ENCODE measurements at places on chromosomes 11 and 22.

DNA sequence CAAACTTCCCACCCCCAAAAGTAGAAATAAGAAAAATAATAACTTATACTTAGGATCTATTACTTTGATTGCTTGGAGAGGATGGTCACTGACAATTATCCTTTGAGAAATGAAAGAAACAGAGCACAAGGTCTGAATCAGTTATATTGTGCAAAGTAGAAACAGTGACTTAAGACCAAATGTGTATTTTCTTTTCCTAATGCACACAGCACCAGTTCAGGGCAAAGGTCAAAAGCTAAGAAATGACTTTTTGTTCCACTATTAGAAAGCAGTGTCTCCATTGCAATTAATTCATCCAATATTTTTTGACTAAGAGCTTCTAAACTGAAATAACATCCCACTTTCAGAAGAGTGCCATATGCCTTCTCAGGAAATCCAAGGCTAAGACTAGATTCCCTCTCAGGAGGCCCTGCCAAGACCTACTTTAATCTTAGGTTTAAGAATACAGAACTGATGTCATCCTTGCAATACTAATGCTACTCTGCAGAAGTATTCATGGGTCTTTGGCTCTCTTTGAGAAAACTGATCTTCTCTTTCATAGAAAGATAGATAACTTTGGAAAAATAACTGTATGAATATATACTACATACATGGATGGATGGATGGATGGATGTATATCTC lies 147.0 kb downstream of the APOL5 start:
- no peak for DNase-seq

DNA sequence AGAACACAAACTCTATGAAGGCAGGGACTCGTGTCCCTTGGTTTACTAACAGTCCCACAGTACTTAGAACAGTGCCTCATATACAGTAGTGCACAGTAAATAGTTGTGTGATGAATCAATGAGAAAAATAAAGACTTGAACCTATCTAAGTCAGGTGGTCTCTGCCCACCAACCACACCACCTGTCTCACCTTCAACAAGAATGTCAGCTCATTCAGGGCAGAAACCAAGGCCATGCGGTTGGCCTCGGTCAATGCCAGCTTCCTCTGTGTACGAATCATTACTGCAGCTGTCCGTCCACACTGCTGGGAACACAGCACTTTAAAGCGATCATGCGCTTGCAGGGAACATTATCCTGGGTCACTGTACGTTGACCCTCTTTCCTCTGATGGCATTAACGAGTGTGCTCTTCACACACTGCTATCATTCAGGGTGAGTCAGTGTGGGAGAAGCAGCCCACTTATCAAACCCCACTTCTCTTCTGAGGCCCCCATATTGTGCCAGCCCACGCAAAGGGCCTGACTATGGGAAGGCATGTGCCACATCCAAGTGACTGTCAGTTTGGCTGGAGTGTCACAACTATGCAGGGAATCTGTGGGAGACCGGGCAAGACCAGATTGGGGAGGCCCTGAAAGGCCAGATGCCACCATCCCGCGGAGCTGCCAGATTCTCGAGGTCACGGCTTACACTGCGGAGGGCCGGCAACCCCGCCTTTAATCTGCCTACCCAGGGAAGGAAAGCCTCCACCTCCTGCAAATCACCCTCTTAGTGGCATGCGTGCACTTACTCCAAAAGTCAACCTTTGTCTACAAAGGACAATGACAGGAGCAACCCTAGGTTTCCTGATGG lies 36.1 kb downstream of the LARGE1 start:
- no peak for DNase-seq

DNA sequence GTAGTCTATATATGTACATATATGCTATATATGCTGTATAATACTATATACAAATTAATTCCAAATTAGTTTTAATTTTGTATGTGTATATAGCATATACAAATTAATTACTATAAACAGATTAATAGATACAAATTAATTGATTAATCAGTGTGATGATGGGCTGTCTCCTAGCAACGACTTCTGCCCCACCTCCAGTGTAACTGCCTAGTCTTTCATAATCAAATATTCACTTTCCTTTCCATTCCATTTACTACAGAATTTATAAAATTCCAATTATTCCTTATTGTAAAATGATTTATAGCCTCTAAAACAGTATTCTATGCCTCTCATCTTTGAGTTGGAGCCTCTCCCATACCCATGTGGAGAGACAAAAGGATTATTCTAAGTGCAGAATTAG lies 976 bp downstream of the HBD start:
- DNase-seq: no peak

- DNase-seq: no peak
These were observed 116.7 kb downstream of the SGSM3 start for GRCh38 chr22:40486962-40487602.

DNA sequence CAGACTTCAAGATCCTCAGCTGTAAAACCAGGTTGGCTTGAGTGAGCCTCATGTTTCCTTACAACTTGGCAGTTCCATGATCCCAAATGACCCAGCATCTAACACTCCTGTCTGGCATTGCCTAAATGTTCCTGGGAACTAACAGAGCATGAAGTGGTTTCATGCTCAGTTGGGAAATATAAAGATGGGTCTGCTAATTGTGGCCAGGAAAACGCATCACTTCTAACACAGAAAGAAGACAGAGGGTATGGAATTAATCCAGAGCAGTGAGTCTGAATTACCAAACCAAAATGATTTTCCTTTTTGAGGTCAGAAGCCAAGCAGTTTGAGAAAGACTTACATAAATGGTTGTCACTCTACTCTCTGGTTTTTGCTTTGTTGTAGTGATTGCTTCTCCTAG lies 60.5 kb upstream of the MMP13 start:
- no peak for DNase-seq

- no peak for DNase-seq
These were observed 671.7 kb downstream of the BRD1 start for GRCh38 chr22:49155770-49156580.

- peak; percentile 46 for DNase-seq
These were observed 28.3 kb downstream of the ACER3 start for GRCh38 chr11:76888989-76889388.

DNA sequence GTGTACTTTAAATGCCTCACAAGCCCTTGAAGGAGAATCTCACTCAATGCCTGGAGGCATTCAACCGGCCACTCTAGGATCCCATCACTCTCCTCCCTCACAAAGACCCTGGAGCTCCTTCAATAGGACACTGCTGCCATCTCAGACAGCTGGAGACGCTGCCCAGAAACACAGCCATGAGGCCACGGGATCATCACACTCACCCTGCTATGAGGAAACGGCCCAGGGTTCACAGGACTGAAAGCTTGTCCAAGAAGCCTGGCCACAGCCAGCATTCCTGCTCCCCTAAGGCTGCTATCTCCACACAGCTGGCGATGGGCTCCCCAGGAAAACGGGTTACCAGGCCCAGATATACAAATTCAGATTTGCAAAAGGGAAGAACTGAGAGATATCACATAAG lies 13.2 kb downstream of the CARS1 start:
- no peak for DNase-seq

- DNase-seq: no peak
These were observed 26.6 kb downstream of the EHF start for GRCh38 chr11:34647532-34647931.

DNA sequence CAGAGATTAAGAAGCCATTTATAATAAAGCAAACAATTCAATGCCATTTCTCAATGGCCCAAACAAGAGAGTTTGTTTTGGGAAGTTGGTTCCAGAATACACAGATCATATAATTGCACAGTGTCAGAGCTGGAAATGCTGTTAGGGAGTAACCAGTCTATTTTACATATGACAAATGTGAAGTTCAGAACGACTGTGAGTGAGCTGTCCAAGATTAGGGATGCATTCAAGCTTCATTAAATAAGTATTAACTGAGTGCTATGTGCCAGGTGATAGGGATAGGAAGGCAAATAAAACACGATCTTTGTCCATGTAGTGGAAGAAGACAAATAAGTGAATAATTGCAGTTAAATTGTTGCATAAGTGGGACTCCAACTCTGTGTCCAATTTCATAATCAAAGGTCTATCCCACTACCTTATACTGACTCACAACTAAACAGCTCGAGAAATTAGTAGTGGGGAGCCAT lies 33.1 kb upstream of the PICALM start:
- DNase-seq: no peak

GRCh38 chr11:68582416-68583040 lies 101.8 kb upstream of the GAL start:
- no peak for DNase-seq

GRCh38 chr22:26527167-26527566 lies 14.9 kb upstream of the TFIP11 start:
- no peak for DNase-seq

GRCh38 chr11:64136765-64137441 lies 29.0 kb downstream of the MACROD1 start:
- no peak for DNase-seq

DNA sequence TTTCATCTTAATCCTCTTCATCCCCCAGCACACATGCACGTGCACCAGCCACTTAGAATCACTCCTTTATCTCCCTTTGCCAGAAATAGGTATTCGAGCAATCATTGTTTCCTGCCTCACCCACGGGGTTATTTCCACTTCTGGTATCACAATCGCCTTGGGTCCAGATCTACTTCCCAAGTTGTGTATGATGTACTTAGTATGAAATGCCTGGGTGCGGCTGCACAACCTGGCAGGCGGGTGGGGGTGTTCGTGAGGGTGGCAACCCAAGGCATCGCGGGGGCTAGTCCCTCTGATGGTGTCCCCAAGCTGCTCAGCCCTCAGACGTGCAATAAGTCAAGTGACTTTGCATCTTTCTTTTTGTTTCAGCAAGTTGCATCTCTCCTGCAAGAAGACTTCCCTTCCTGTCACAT lies 475.6 kb downstream of the MIAT start:
- DNase-seq: no peak

- DNase-seq: no peak
These were observed 398.5 kb downstream of the TBC1D22A start for GRCh38 chr22:47160781-47161520.

DNA sequence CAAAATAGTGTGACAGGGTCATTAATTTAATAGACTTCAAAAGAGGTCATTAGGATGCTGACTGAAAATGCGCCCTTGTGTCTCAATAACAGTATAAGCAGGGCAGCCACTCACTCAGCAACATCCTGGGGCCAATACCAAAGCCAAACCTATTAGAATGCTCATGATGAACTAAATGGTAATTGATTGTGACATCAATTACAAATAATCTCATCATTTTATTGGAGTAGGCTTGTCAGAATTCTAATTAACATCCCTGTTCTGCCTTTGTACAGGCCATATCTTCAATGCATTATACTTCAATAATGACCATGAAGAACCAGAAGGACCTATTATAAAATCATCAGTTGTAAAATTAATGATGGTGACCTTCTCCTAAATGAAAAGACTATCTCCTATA lies 64.2 kb downstream of the DNAJC24 start:
- no peak for DNase-seq

GRCh38 chr11:69640995-69641581 lies at the start of gene CCND1:
TSS of gene CCND1 (plus strand) at chr11:69641156. CDS start at chr11:69641314, 158 bp downstream.
- peak; percentile 32 for DNase-seq

- DNase-seq: no peak
These were observed 11.3 kb downstream of the PCSK7 start for GRCh38 chr11:117220568-117220967.

DNA sequence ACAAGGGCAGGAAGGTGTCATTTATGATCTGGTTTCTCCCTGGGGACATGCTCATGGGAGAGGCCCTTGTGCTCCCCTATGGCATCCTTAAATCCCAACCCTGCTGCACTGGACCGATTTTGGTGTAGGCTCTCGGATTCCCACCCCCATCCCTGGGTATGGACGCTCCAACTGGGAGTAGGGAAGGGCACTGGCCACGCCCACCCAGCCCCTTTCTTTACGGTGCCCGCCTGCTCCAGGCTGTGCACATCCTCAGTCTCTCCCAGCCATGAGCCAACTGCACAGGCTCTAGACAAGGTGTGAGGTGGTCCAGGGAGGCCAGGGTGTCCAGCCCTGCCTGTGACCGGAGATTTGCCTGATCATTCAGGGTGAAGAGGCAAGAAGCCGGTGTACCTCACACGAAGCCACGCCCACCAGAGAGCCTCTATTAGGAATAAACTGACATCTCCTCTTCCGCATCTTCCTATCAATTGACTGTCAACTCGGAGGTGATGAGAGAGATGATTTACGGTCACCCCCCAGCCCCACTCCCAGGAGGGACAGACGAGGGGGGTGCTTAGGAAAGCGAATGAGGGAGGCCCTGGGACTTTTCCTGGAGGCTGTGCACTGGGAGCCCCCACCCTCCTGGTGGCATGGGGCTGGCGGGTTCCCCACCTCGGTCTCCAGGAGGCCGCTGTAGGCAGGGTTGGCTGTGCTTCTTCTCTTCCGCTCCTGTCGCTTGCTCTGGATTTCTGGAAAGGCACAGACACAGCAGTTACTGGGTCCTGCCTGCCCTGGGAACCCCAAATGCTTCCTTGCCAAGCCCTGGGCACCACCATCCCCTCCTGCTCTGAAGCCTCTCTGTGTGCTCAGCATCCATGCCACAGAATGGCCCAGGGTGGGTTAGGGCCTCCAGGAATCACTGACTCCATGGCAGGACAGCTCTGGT lies 116.7 kb downstream of the PHF21B start:
- DNase-seq: no peak

DNA sequence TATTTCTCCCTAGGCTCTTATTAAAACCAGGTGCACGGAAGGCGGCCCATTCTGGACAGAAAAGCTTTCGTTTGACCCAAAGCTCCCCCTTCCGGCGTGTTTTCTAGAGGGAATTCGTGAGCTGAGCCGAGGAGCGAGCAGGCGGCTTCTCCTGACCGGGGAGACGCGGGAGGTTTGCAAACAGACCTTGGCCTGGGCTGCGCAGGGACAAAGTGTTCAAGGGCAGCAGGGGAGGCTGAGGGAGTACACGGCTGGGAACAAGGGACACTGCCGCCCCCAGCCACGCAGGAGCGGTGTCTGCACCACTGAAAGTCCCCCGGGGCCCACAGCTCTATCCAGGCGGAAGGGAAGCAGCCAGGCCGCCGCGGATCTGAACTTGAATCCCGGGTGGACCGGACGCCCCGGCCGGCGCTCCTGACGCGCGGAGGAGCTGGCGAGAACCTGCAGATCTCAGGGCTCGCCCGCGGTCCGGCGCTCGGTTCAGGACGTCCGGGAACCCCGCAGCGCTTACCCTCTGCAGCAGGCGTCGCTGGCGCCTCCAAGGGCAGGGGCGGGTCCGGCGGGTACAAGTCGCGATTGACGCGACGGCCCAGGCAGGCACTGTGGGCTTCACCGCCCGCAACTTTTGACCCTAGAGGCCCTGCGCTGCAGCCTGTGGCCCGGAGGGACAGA lies 101.9 kb downstream of the WT1 start:
- peak; percentile 79 for DNase-seq

- DNase-seq: no peak
These were observed 35.2 kb downstream of the PAAF1 start for GRCh38 chr11:73912026-73912425.

- no peak for DNase-seq
These were observed 98.3 kb downstream of the PAX6 start for GRCh38 chr11:31712851-31713250.

DNA sequence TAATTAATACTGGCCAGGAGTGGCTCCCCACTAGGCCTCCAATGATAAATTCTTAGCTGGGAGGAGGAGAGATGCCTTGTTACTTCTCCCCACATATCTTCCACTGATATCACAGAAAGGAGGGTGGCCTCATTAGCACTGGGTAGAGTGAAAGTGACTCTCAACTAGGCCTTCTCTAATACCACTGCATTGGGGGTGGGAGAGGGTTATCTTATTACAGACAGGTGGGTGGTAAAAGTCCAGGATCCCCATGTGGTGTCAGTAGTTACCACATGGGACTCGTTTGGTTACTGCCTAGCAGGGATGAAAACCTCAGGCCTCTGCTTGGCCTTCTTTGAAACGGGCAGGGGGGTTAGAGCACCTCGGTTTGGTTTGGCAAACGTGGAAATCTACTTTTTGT lies 167.3 kb downstream of the UVRAG start:
- no peak for DNase-seq
